HCT116 (cell line): ENCODE measurements at places on chromosomes 7 and 10.

DNA sequence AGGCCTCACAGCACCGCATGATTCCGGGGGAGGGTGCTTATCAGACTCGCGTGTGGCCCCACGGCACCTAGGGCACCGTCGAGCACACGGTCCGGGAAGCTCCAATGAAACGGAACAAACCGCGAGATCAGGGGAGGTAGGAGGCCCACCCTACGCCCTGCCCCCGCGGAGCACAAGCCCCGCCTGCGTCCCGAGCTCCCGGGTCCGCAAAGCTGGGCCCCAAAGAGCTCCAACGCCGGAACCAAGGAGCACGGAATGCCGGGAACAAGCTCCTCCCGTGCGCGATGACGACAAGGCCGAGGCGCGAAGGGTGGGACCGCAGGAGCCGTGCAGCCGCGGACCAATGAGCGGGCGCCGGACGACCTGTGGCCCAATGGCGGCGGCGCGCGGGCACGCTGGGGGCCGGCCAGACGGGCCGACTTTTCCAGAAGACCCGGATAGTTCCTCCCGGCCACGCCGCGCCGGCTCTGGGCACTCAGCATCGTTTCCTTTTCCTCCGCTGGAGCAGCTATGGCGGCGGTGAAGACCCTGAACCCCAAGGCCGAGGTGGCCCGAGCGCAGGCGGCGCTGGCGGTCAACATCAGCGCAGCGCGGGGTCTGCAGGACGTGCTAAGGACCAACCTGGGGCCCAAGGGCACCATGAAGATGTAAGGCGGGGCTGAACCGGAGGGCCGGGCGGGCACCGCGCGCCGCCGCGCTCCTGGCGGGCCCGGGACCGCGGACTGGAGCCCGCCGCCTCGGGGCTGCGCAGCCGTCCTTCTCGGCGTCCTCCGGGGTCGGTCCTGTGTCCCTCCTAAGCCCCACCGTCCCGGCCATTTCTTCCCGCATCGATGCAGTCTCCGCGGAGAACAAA lies at the start of the genes CCT6A and PSPH:
CCT6A (plus strand) TSS at position 427 of the 853 bp plus-strand sequence; CDS start at position 511, 84 bp downstream.
PSPH (minus strand) TSS at position 106 of the 853 bp plus-strand sequence. CDS start 30,232 bp downstream, outside the sequence.
- peak; percentile 95 for DNase-seq

- DNase-seq = peak; percentile 97
These were observed 107.3 kb downstream of the LRRN3 start for GRCh38 chr7:111198255-111198654.

DNA sequence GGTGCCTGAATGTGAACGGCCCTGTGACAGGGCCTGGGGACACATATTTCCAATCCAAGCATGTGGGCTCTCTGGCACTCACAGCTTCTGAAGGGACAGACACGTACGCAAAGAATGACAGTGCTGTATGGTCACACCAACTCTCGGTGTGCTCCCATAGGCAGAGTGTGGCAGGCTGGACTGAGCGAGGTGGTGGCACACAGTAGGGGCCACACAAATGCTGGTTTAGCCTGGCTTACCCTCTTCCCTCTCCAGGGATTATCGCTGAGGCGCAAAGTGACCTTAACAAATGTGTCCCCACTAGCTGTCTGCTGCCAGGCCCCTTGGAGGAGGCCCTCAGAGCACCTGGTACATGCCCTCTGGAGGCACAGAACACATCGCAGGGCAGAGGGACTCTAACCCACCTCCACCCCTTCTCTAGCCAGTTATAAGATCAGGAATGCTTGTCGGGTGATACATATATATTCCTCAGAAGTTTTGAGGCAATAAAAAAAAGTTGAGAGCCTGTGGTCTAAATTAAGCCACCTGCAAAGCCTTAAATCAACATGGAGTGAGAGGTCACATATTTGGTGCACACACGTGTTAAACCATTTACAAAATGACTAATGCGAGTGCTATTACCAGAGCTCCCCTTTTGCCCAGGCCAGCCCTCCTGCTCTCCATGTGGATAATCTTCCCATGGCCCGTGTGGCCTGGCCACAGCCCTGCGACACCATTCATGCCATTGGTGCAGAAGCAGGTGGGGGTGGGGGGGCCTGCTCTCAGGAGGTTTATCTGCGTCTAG lies 262.8 kb upstream of the GRB10 start:
- peak; percentile 63 for DNase-seq

DNA sequence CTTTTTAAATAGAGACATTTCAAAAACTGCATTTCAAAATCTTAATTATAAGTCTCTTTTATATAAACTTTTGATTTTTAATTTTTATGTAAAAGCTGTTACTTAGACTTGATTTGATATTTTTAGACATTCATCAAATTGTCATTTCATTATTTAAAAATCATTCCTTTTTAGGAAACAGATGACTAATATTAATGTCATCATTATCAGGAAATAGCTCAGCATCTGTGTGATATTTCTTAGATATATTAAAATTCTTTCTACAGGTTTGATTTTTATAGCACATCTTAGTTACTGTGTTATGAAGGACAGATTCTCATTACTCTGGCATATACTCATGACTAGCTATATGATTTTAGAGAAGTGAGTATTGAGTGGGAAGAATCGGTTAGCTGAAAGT lies 17.2 kb downstream of the RUNDC3B start:
- no peak for DNase-seq

GRCh38 chr10:71933651-71934050 lies 30.5 kb upstream of the CHST3 start:
- no peak for DNase-seq

- DNase-seq = no peak
These were observed 17.5 kb upstream of the TRUB1 start for GRCh38 chr10:114920459-114920858.

GRCh38 chr10:97771913-97772823 lies at the start of gene SFRP5:
SFRP5 (minus strand) TSS chr10:97771999; CDS start chr10:97771833, 166 bp downstream.
- DNase-seq = no peak

GRCh38 chr10:116108095-116108494 lies 164.9 kb downstream of the GFRA1 start:
- no peak for DNase-seq

DNA sequence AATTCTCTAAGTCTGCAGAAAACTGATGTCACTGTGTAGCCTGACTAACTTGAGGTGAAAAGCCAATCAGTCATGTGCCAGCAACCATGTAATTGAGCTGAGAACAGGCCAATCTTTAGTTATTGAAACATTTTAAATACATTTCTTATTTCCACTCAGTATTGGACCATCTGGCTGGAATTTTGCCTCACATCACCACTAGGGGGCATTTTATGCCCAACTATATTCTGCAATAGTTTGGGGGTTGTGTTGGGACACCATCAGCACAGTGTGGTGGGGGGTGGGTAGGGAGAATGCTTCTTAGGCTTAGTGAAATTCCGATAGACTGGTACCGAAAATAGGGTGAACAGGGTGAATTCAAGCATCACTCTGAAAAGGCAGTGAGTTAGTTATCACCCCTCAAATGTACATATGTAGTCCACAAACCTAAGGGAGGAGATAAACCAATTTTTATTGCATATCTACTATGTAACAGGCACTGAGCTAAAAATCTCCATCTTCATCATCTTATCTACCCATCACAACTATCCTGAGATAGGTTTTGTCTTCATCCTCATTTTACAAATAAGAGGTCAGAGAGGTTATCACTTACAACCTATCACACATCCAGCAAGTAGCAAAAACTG lies 17.8 kb downstream of the NPSR1 start:
- peak; percentile 13 for DNase-seq

DNA sequence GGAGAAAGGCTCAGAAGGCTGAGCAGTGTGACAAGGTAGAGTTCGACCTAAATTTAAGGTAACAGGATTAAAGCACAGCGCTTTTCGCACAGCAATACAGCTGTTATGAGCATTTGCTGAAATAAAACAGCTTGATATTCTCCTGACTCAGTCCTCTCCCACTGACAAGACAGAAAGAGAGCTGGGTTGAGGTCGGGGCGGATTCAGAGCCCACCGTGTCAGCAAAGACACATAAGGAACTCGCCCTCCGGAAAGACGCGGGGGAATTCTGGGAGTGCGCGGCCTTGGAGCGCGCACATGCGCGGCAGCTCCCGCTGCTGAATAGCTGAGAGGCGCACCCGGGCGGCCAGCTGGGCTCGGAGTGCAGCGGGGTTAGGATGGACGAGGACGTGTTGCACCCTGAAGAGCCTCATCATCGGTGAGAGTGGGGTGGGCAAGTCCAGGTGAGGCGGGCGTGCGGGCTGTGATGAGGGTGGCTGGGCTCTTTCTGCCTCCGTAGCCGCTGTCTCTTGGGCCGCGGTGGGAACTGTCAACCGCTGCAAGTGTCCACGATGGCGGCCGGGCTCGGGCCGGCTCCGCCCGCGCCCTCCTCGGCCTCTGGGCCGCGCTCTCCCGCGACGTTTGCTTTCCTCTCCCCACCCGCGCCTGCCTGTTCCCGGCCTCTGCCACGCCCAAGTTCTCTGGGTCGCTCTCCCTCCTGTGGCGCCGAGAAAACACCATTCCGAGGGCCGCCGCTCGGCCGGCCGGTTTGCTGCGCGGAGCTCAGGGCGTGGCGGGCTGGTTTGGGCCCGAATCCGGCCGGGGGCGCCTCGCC lies 120.6 kb downstream of the LYZL1 start:
- DNase-seq = peak; percentile 43

DNA sequence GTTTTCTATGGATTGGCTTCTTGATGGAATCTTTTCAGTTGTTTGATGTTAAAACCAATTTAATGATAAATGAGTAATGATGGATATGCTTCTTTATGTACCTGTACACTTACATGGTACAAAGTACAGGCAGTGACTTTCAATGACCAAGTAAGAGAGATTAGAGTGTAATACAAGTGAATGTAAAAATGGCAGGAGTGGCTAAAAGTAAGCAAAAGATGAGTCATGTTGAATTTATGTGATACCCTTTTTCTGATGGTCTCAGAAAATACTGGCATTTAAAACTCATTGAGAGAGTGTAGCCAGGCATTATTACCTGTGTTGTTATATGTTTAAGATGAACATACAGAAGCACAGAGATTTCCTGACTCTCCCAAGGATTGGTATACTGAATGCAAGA lies 97.1 kb downstream of the GPR85 start:
- no peak for DNase-seq

GRCh38 chr10:86389441-86390193 lies 23.0 kb upstream of the GRID1 start:
- DNase-seq = no peak
